ENCODE measurements at places on chromosomes 7 and 10.

DNA sequence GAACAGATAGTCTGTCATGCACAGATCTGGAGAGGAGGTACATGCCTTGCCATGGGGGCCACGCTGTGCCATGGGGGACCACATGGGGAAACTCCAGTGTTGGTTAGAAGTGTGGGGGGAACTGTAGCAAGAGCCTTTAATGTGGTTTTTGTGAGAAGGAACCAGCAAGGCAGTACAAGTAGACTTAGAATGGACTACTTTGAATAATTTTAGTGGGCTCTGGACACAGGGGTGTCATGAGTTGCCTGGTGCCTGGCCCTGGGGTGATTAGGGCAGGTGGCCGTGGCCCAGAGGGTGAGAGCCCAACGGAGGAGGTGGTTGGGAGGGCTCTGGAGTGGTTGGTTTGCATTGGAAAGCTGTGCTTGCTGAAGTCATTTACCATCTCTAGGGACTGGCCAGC is 77.2 kb downstream of the CXCL12 start:
- no peak for DNase-seq

DNA sequence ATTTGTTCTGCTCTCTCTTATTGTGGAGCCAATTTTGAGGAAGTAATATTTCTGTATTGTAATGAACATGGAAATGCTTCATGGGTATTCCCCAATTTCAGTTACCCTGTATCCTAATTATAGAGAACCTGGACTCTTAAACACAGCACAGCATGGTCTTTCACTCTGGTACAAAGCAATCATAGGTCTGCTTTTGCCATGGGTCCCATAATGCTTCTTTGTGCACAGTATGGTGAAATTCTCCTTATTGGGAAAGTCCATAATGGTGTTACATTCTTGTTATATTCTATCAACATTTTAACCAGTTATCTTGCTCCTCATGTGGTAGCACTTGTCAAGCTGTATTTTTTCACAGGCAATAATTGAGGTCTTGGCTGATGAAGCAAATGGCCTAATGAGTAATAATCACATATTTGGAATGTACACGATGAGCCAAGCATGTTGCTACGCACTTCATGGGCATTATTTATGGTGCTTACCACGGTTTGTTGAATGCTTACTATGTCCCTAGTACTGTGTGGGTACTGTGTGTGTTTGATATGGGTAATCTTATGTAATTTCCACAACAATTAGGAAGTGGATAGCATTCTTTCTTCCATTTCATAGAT is 42.9 kb downstream of the PRKG1 start:
- no peak for DNase-seq

DNA sequence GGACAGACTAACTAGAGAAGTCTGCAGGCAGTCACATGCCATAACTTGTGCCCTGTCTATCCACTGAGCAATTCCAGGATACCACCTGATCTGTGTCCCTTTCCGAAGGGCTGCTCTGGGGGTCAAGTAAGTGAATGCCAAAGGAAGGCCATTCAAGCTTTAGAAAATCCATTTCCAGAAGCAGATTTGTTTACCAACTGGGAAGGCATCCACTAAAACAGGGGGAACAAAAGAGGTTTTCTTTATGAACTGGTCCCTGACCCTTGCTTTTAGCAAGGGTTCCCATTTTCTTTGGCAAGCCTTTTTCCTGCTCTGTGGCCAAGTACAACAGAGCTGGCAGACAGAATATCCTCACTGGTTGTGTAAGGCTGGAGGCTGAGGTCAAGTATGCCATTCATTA is 36.5 kb downstream of the ITPRID1 start:
- no peak for DNase-seq

DNA sequence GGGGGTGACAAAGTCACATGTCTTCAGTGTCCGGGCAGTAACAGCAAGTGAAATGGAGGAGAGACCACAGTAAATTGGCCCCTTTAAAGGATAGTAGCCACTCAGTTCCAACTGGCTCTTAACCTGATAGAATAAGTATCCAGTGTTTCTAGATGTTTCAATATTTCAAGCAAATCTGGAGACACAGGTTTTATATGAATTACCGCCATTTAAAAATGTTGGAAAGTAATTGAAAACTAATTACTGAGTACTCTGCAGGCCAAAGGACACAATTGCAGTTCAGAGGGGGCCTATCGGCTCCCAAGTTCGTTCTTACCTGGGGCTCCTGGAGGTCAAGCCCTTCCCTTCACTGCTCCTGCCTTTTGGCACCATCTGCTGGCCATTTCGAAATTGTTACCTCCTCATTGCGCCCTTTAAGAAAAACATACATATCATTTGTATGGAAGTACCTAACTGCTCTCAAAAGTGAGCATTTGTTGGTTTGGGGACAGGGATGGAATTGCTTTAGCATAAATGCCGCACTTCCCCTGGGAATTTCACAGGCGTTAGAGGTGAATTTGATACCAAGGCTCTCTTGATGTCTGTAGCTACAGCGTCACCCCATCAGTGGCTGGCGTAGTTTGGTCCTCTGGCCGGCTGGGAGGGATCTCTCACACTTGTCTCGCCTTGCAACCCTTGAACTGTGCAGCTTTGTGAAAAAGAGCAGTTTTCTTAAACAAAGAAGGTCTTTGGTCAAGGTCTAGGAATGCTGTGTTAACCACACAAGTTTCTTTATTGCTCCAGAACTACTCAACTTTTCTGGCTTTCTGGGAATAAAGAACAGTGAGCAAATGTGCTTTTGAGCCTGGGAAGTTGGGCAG is 220.0 kb downstream of the ARHGAP21 start:
- DNase-seq = peak; percentile 6

GRCh38 chr7:122137251-122138077 is 6.6 kb downstream of the AASS start:
- DNase-seq = peak; percentile 13

DNA sequence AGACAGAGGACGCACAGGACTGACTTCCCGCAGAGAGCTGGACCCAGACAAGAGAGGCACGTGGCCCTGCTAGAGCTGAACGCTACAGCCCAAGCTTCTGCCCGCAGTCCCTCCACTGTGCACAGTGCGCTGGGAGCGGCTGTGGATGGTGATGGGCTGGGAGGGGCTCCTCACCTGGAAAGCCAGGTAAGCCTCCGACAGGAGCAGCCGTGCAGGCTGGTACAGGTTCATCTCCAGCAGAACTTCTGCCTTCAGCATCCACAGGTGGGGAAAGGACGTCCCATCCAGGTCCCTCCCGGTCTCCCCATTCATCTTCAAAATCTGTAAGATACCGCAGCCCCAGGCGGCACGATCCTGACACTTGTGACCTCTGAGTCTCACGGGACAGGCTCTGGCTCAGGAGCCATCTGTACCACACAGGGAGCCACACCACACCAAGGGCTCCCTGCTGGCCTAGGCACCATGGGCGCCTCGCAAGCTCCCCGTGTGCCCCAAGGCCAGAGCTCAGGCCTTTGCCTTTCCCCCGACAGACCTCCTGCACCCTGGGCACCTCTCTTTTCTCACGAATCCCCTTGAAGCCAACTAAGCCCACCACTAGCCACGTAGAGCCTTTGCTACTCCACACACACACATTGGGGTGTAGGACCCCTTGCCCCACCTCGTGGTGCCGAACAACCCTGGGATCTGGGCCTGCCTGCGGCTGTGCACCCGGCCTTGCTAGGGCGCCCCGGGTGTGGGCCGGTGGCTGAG is 76.3 kb downstream of the CFAP46 start:
- no peak for DNase-seq

DNA sequence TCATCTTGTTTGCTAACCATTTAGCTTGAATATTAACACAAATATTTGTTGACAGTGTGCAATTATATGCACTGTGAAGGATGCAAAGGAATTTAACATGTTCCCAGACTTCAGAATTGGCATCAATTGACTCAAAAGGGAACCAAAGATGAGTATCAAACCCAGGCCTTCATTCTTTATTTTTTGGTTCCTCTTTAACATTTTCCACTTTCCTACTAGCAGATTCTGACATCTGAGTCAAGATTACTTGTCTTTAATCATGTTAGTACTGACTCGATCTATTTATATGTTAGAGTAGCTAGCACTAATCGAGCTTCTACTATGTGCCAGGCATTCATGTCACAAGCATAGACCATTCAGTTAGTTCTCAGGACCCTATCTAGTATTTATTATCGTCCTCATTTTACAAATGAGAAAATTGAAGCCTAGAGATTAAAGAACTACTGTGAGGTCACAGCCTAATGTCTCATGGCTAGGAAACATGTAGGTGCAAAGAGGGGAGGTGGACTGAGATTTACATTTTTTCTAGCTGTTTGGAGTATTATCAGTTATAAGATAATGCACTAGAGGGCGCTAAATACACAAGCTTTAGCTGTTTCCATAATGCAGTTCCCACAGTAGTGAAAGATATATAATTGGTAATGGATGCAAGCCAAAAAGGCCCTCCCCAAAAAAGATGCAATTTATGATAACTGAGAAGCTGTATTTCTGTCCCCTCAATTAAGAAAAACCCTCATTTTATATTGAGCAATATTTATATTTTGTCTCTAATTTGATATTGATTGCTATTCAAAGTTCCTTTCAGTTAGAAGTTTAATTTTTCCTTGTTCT is 32.9 kb upstream of the KMT2E start:
- DNase-seq = peak; percentile 87

DNA sequence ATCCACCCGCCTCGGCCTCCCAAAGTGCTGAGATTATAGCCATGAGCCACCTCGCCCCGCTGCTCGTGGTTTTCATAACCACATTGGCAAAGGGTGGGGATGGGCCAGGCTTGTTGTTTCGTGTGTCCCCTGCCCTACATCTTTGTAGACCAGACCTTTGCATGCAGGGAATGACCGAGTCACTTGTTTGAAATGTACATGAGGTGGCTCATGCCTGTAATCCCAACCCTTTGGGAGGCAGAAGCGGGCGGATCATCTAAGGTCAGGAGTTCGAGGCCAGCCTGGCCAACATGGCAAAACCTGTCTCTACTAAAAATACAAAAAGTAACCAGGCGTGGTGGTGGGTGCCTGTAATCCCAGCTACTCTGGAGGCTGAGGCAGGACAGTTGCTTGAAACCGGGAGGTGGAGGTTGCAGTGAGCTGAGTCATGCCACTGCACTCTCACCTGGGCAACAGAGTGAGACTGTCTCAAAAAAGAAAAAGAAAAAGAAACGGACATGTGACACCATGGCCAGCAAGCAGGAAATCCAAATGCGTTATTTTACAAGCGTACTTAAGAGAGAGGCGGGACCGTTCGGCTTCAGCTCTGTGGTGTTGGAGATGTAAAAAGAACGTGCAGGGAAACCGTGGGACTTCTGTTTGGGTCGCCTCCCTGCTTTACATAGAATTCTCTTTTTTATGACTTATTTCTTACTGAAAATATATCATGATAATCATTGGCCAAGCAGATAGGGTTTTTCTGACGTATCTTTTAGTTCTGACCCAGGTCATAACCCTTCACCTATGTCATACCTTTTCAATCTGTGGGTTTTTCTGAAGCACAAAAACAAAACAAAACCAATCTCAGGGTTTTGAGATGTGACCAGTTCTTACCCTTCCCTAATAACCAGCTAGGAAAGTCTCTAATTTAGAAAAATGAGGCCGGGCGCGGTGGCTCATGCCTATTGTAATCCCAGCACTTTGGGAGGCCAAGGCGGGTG is 45.1 kb downstream of the WIPI2 start:
- DNase-seq = no peak

GRCh38 chr7:22435720-22436119 is 64.3 kb downstream of the STEAP1B start:
- no peak for DNase-seq

DNA sequence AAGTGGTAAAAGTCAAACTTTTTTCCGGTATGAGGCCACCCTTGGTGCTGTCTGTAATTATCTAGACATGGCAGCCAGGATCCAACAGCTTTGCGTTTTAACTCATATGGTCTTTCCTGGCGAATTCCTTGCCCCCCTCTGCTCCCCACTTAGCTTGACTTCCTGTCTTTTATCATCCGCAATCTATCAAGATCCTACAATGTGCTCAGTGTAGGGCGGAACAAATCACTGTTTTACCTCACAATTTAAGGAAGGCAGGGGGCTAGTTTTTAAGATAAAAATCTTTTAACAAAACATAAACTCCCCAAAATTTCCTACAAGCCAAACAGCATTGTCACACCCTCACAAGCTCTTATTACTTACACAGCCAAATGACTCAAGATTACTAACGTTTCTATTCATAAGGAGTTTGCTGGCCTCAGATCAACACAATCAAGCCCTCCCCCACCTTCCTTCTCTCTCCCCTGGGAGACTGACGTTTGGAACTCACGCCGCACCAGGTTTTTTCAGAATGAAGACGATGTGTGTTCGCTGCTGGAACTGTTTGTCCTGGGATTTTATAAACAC is 1.3 kb upstream of the CDK14 start:
- no peak for DNase-seq

DNA sequence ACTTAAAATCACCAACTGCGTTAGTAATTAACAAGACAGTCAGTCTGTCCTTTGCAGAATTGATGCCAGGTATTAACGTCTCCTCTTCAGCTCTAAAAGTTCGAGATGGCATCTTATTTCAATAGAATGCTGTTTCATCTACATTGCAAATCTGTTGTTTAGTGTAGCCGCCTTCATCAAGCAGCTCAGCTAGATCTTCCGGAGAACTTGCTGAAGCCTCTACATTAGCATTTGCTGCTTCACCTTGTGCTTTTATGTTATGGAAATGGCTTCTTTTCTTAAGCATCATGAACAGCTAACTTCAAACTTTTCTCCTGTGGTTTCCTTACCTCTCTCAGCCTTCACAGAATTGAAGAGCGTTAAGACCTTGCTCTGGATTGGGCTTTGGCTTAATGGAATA is 95.5 kb upstream of the FAM20C start:
- no peak for DNase-seq

- DNase-seq = no peak
Observed at GRCh38 chr10:132628966-132629900, 91.6 kb downstream of the INPP5A start.

DNA sequence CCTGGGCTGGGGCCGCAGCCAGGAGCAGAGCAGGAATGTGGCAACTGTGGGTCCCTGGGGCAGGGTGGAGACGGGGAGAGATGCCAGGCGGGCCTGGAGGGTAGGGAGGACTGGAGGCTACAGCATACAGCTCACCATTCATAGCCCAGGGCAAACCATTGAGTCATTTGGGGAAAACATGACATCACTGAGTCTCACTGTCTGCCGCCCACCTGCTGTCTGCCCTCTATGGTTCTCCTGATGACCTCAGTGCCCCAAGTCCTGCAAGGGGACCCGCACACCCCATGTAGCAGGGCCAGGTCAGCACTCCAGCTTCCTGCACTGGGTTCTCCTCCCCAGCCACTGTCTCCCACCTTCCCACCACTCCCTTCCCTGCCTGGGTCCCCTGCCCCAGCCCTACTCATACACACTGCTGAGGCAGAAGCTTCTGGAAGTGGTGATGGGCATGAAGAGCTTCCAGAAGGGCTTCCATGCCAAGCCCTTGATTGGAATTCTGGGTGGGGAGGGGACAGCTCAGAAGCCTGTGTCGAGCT is 10.4 kb downstream of the CHST3 start:
- DNase-seq = no peak

- DNase-seq = no peak
Observed at GRCh38 chr7:45102785-45103712, 8.4 kb downstream of the TBRG4 start.

DNA sequence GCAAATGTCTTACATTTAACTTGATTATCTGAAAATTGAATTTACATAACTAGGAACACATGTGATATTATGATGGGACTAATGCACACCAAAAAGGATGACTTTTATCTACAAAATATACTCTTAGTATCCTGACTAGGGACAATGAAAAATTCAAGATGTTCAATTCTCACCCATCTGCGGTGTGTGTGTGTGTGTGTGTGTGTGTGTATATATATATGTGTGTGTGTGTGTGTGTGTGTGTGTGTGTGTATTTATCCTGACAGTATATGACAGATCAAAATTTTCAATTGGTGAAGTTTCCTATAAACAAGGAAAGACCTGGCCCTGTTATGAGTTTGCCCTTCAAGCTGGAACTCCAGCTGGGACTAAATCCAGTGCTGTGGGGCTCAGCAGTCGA is 40.3 kb upstream of the MET start:
- DNase-seq = no peak
